ENCODE measurements at places on chromosomes 16 and 17. TPM values are rescaled to one million over a fixed set of nuclear protein-coding genes. Genes with fewer than 3 reads are reported as not detected.

GRCh38 chr16:3651461-3652372 lies 2.8 kb upstream of the DNASE1 start:
- DNase-seq = no peak

- DNase-seq = no peak
These were observed 48.5 kb downstream of the CBFA2T3 start for GRCh38 chr16:88928405-88929090.

GRCh38 chr17:29012535-29012934 lies 6.7 kb upstream of the SEZ6 start:
- no peak for DNase-seq

GRCh38 chr16:81696961-81697615 lies 82.0 kb upstream of the PLCG2 start:
- DNase-seq = no peak

- no peak for DNase-seq
These were observed 5.1 kb downstream of the CALCOCO2 start for GRCh38 chr17:48835971-48836370.

GRCh38 chr16:89860747-89861304 lies 12.6 kb upstream of the TCF25 start:
- DNase-seq = no peak

DNA sequence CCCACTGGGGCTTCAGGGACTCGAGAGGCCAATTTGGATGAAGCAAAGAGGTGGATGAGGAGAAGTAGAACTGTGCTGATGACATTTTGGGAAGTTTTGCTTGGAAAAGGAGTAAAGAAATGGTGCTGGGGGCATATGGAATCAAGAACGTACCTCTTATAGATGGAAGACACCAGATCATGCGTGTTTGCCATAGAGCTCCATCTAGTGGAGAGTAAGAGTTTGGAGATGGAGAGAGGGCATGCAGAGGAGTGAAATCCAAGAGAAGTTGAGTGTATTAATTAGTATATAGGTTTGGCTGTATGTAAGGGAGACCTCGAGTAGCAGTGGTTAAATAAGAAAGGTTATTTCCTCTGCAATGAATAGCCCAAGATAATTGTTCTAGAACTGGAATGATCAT lies 56.0 kb downstream of the SHISA6 start:
- DNase-seq = no peak

DNA sequence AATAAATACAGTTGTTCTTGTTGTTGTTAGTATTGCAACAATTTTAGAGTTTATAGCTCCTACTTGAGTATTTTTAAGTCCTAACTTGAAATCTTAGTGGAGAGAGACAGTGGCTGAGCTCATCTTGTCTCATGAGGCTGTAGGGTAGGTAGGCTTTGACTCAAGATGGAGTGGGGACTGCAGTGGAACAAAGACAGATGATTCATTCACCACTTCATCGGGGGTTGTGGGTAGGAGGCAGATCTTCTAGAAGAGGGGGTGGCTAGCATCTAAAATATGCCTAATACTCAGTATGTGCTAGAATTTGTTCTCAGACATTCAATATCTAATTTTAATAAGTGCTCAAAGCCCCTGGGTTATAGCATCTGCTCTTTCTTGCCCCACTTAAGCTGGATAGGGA lies 13.1 kb upstream of the MMD start:
- DNase-seq = no peak

DNA sequence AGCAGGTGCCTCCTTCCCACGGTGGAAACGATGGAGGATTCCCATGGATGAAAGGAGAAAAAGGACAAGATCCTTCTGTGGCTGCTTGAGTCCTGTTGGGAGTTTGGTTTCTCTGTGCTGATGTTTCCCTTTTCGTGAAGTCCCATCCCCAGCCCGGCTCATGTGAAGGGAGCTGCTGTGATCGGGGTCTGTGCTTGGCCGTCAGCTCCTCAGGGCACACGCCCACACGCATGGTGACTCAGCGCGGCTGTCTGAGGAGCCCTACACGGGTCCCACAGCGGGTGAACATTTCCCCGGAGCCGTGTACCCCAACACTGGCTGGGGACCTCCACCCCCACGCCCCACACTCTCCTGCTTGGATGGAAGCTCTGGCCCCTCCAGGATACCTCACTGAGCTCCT lies 44.5 kb upstream of the SSTR5 start:
- no peak for DNase-seq

- no peak for DNase-seq
These were observed 42.8 kb downstream of the TNFRSF13B start for GRCh38 chr17:16929035-16929680.

DNA sequence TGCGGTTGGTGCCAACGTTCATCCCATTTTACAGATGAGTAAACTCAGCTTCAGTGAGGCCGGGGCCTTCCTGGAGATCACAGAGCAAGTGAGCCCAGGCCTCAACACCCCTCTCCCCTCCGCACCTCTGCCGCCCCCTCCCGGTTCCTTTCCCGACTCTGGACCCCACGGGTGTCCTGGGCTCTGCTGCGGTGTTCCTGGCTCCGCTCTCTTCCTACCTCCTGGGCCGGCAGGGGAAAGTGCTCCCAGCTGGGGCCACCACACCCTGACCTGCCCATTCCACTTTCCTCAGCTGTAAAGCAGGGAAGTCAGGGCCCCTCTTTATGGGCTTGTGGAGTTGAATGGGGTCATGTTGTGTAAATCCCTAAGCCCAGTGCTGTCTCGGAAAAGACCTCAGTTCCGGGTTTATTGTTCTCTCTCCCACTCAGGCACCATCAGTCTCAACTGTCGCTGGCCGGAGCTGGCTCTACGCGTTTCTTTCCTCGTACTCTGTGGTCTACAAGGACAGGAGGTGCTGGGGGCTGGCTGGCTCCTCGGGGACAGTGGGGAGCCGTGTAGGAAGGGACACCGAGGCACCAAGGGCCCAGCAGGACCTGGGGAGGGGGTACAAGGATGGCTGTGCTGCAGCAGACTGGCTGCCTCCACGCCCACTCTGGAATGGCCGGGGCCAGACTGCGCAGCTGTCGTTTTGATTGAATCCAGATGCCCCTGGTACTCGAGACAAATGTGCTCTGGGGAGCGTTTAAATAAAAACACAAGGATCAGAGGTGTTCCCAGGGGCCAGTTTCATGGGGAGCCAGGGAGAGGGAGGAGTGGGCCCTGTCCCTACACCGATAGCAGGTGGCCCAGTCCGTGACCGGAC lies 21.7 kb upstream of the ACSF3 start:
- DNase-seq = no peak

CBX8 gene
- 1.4 TPM for total RNA-seq

Data from pulmonary artery endothelial cell (primary cell).